ENCODE measurements at places on chromosomes 13 and 19. TPM values are rescaled to one million over a fixed set of nuclear protein-coding genes. Genes with fewer than 3 reads are reported as not detected.

DNA sequence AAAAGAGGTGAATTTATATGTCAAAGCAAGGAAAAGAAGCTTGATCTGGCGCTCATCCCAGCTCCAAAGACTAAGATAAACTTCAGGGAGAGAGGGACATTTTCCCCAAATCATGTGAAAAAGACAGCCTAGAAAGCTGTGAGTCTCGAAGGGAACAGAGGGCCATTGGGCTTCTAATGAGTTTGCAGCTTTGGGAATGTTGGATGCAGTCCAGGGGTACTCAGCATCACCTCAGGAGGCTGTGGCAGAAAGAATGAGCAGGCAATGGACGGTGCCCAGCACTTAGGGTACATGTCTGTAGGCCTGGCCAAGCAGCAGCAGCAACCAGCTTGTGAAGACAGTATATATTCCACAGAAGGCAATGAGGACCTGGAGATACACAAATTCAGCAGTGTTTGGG is 25.7 kb upstream of the WASF3 start:
- no peak for DNase-seq

RNF225 gene
- total RNA-seq: not detected

GRCh38 chr13:66424422-66424821 is 805.7 kb downstream of the PCDH9 start:
- DNase-seq: no peak

DNA sequence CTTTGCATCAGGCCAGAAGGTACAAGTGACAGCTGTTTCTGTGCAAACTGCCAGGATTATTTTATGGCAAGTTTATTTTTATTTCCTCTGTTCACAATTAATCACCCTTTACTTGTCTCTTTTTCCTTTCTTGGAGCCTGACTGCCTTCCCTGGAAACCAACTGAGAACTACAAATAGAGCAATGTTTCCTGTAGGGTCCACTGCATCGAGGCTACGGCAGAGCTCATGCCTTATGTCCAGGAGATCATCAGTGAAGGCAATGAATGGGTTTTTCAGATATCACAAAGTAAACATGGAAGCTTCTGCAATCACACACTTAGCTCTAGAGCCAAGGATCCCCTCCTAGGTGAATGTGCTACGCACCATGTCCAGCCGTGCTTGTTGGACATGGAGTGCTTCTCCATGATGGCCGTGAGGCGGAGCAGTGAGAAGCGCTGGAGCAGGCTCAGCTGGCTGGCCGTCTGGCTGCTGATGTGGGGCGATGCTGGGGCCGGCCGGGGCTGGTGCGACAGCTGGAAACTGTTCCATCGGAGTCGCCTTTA is 110.9 kb downstream of the KL start:
- DNase-seq: no peak

PRRG2 gene
- 5.8 TPM for total RNA-seq

- DNase-seq: no peak
Measured at GRCh38 chr19:33177417-33177979, 16.6 kb upstream of the LRP3 start.
